ENCODE measurements at places on chromosomes 6 and 20.

GRCh38 chr20:18543216-18543615 is 24.0 kb upstream of the SMIM26 start:
- no peak for DNase-seq

DNA sequence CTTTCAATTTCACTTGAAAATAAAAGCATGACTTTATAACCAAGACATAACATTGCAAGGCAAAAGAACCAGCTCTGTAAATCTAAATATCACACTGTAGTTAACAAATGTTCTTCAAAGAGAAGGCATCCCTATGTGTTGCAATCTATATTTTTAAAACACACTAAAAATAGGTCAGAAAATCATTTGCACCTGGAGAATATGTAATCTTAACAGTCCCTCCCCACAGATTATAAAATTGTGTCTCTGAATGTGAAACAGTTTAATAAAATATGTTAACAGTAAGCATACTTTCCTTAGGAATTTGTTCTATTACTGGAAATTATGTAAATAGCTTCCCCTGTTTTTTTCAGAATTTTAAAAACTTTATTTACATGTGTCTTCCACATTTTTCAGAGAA is 351.9 kb downstream of the COL12A1 start:
- DNase-seq = no peak

DNA sequence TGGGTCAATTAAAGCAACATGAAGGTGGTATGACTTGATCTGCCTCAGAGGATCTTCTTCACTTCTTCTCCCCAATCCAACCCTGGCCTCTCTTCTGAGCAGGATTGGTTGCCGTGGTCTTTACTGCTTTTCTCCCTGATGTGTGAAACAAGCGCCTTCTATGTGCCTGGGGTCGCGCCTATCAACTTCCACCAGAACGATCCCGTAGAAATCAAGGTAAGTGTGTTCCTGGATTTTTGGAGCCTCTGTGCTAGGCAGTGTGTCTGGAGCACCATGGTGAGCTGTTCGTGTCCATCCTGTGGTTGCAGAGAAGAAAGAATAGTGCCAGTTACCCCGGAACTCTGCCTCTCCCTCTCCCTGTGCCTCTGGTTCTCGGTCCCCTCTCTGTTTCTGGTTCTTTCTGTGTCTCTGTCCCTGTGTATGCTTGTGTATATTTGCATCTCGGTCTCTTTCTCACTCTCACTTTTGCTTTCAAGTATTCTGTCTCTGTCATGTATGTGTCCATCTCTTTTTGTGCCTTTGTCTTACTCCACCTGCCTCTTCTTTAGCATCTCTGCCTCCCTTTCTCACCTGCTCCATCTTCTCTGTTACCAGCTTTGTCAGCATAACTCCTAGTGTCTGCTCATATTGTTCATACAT is 23.5 kb downstream of the TM9SF4 start:
- no peak for DNase-seq

DNA sequence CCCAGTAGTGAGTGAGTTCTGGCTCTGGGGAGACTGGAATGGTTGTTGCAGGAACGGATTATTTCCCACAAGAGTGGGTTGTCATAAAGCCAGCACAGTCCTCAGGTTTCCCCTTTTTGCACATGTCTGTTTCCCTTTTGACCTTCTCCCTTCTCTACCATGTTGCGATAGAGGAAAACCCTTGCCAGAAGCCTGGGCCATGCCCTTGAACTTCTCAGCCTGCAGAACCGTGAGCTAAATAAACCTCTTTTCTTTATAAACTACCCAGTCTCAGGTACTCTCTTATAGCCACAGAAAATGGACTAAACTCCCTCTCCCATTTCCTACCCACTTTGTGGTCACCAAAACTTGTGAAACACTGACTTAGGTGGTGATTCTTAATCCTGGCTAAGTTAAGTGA is 7.2 kb upstream of the PPP1R16B start:
- DNase-seq = no peak

DNA sequence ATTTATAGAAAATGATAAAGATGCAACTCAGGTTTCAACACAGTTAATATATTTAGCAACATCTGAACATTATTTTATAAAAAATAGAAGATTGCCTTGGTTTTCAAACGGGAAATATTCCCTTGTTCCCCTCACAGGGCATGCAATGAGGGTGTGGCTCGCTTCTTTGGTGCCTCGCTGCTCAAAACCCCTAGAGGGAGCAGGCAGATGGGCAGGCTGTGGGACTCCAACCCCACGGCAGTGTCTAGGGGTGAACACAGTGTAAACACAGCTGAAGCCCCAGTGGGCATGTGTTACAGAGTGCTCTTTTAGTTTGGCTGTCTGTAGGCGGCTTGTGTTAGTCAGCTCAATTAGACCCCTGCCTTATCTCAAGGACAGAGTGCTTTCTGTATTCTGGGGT is 560.8 kb upstream of the IMPG1 start:
- no peak for DNase-seq

Data from central memory CD8-positive, alpha-beta T cell (primary cell).